GM23338 (cell line): ENCODE measurements at places on chromosomes 12 and 14.

GRCh38 chr14:104642540-104642868, 37.9 kb upstream of the TMEM179 start:
- H3K36me3 ChIP-seq, result no peaks in the 10 kb centered on the region
- no peaks in the 10 kb centered on the region for H3K27me3 ChIP-seq
- no peak for DNase-seq
- no peak overlapping the region for H3K27ac ChIP-seq
- no peak overlapping the region for H3K4me3 ChIP-seq

GRCh38 chr12:5171701-5172100, 128.0 kb downstream of the KCNA5 start:
- peak; percentile 84 for DNase-seq
- H3K27me3 ChIP-seq, result no peaks in the 10 kb centered on the region
- no peaks in the 10 kb centered on the region for H3K36me3 ChIP-seq
- H3K27ac ChIP-seq, result no peak overlapping the region
- peaks cover 11% of the 10 kb centered on the region for H3K4me1 ChIP-seq

- no peaks in the 10 kb centered on the region for H3K27me3 ChIP-seq
- DNase-seq, result no peak
- H3K36me3 ChIP-seq, result no peaks in the 10 kb centered on the region
- H3K4me1 ChIP-seq, result no peaks in the 10 kb centered on the region
- H3K4me3 ChIP-seq, result no peak overlapping the region
These were observed 19.1 kb upstream of the DGLUCY start for GRCh38 chr14:91094772-91095171.

- H3K27ac ChIP-seq, result no peak overlapping the region
- H3K4me1 ChIP-seq, result no peaks in the 10 kb centered on the region
- no peak overlapping the region for H3K4me3 ChIP-seq
- no peaks in the 10 kb centered on the region for H3K27me3 ChIP-seq
- no peaks in the 10 kb centered on the region for H3K36me3 ChIP-seq
- no peak for DNase-seq
These were observed 24.3 kb downstream of the RTL1 start for GRCh38 chr14:100879194-100879593.

GRCh38 chr12:6960593-6961277, 9.6 kb downstream of the PTPN6 start:
- H3K36me3 ChIP-seq, result peaks cover 6% of the 10 kb centered on the region
- peak overlapping the region; percentile 91 for H3K27ac ChIP-seq
- DNase-seq, result no peak
- H3K4me1 ChIP-seq, result peaks cover 38% of the 10 kb centered on the region
- no peaks in the 10 kb centered on the region for H3K27me3 ChIP-seq

- H3K36me3 ChIP-seq, result no peaks in the 10 kb centered on the region
- DNase-seq, result no peak
- H3K27ac ChIP-seq, result no peak overlapping the region
- H3K4me3 ChIP-seq, result no peak overlapping the region
- no peaks in the 10 kb centered on the region for H3K4me1 ChIP-seq
These were observed 6.0 kb downstream of the SDS start for GRCh38 chr12:113397497-113398197.

GRCh38 chr12:27580561-27581330, 56.7 kb downstream of the PPFIBP1 start:
- H3K4me3 ChIP-seq, result no peak overlapping the region
- no peak overlapping the region for H3K27ac ChIP-seq
- DNase-seq, result no peak
- H3K4me1 ChIP-seq, result no peaks in the 10 kb centered on the region; the same call in 1 of the 2 replicates

- no peak overlapping the region for H3K4me3 ChIP-seq
- DNase-seq, result peak; percentile 86
- no peaks in the 10 kb centered on the region for H3K27me3 ChIP-seq
- no peaks in the 10 kb centered on the region for H3K4me1 ChIP-seq
These were observed 68.2 kb upstream of the E2F7 start for GRCh38 chr12:77133566-77133965.

DNA sequence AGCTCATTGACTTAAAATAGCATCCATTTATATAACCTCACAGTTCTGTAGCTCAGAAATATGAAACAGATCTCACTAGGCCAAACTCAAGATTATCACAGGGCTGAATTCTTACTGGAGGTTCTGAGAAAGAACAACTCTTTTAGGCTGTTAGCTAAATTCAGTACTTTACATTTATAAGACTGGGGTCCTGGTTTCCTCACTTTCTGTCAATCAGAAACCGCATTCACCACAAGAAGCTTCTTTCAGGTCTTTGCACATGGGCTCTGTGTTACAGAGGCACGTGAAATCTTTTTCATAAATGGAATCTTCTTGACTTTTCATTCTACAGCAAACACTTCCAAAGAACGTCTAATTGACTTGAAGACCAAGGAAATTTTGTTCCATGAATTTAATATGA, 876.3 kb upstream of the FOXG1 start:
- no peak overlapping the region for H3K27ac ChIP-seq
- H3K27me3 ChIP-seq, result no peaks in the 10 kb centered on the region
- no peaks in the 10 kb centered on the region for H3K4me1 ChIP-seq
- no peaks in the 10 kb centered on the region for H3K36me3 ChIP-seq
- no peak overlapping the region for H3K4me3 ChIP-seq

DNA sequence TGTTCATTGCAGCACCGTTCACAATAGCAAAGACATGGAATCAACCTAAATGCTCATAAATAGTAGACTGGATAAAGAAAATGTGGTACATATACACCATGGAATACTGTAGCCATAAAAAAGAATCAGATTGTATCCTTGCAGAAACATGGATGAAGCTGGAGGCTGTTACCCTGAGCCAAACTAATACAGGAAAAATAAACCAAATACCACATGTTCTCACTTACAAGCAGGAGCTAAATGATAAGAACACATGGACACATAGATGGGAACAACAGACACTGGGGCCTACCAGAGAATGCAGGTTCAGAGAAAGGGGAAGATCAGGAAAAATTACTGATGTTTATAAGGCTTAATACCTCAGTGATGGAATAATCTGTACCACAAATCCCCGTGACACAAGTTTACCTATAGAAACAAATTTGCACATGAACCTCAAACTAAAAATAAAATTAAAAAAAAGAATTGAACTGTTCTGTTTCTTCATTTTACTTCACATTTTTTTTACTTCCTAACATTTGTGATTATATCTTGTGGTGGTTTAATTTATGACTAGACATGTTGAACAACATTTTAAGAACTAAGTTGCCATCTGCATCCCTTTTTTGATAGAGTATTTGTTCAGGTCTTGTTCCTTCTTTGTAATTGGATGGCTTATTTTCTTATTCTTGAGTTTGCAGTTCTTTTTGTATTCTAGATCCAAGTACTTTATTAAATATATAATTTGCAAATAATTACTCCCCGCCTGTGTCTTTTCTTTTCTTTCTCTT, 835.2 kb downstream of the FSCB start:
- no peak overlapping the region for H3K4me3 ChIP-seq
- DNase-seq, result no peak
- no peaks in the 10 kb centered on the region for H3K36me3 ChIP-seq
- no peak overlapping the region for H3K27ac ChIP-seq
- H3K4me1 ChIP-seq, result no peaks in the 10 kb centered on the region
